ENCODE measurements at places on chromosomes 11 and 22.

GRCh38 chr11:93529707-93530467 lies 13.3 kb downstream of the SMCO4 start:
- peak; percentile 28 for DNase-seq

DNA sequence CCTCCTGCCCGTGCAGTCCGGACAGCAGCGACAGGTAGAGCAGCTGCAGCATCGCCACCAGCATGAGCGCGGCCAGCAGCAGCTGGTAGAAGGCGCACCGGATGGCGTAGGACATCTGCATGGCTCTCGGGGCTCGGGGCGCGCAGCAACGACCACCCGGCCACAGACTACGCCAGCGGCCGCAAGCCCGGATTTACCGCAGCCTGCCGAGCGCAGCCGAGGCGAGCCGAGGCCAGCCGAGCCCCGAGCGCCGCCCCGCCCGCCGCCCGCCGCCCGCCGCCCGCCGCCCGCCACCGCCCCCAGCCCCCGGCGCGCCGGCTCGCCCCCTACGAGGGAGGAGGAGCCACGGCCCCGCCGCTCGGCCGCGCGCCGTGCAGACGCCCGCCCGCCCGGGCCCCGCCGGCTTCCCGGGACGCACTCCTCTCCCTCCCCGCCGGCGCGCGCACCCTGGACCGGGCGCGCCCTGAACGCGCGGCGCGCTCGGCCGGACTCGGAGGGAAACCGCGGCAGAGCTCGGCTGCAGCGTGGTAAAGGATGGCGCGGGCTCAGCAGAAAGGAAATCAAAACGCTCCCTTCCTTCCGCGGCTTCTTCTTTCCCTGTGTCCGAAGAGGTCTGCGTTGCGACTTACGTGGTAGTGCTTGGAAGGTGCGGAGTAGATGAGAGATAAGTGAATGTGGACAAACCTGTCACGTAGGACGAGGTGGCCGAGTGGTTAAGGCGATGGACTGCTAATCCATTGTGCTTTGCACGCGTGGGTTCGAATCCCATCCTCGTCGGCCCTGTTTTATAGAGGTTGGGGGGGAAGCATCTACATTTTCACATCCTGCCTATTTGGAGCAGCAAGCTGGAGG lies at the start of gene B4GAT1:
Gene B4GAT1, minus strand, starts transcription at position 205 of the 852 bp plus-strand sequence. Its CDS starts 84 bp downstream, at position 121.
- peak; percentile 84 for DNase-seq

DNA sequence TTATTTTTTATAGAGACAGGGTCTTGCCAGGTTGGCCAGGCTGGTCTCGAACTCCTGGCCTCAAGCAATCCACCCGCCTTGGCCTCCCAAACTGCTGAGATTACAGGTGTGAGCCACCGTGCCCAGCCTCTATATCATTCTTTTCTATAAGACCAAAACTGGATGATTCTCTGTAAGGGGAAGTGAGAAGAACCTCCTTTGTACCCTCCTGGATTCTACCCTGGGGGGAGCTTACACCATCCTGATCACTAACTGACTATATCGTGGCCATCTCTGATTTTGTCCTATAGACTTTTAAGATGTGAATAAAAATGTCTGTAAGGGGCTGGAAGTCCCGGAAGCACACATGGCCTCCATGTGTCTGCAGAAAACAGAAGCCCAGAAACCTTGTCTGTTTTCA lies 9.1 kb downstream of the PIWIL4 start:
- DNase-seq, result no peak

DNA sequence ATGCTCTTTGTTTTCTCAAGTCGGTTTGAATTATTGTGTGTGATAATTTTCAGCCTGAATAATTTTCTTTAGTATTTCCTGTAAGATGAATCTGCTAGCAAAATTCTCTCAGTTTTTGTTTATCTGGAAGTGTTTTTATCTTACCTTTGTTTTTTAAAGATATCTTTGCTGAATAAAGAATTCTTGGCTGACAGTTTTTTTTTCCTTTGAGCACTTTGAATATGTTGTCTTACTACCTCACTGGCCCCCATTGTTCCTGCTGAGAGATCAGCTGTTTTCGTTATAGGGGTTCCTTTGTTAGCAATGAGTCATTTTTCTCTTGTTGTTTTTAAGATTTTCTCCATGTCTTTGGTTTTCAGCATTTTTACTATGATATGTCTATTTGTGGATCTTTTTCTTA lies 63.0 kb downstream of the HORMAD2 start:
- no peak for DNase-seq

DNA sequence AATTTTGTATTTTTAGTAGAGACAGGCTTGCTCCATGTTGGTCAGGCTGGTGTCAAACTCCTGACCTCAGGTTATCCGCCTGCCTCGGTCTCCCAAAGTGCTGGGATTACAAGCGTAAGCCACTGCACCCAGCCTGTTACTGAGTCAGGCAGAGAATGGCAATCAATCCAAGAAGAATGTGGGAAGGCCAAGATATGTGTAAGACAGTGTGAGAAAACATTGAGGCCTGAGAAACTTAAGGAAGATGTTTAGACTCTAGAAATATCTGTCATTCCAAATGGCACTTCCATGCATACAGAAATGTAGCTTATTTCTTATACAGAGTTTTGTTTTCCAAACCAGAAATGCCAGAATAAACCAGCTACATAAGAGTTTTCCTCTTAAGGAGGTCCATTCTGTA lies 248.5 kb downstream of the ETS1 start:
- no peak for DNase-seq

DNA sequence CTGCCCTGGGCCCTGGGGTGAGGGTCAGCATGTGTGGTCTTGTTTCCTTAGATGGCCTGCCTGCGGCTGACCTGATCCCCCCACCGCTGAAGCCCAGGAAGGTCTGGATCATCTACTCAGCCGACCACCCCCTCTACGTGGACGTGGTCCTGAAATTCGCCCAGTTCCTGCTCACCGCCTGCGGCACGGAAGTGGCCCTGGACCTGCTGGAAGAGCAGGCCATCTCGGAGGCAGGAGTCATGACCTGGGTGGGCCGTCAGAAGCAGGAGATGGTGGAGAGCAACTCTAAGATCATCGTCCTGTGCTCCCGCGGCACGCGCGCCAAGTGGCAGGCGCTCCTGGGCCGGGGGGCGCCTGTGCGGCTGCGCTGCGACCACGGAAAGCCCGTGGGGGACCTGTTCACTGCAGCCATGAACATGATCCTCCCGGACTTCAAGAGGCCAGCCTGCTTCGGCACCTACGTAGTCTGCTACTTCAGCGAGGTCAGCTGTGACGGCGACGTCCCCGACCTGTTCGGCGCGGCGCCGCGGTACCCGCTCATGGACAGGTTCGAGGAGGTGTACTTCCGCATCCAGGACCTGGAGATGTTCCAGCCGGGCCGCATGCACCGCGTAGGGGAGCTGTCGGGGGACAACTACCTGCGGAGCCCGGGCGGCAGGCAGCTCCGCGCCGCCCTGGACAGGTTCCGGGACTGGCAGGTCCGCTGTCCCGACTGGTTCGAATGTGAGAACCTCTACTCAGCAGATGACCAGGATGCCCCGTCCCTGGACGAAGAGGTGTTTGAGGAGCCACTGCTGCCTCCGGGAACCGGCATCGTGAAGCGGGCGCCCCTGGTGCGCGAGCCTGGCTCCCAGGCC lies 12.7 kb downstream of the TMEM121B start:
- no peak for DNase-seq

GRCh38 chr11:75946531-75947530 lies 131.8 kb downstream of the UVRAG start:
- DNase-seq, result peak; percentile 42

GRCh38 chr11:73326929-73327811 lies 19.1 kb downstream of the ARHGEF17 start:
- no peak for DNase-seq

GRCh38 chr11:46246521-46246920 lies 30.9 kb upstream of the CREB3L1 start:
- no peak for DNase-seq

DNA sequence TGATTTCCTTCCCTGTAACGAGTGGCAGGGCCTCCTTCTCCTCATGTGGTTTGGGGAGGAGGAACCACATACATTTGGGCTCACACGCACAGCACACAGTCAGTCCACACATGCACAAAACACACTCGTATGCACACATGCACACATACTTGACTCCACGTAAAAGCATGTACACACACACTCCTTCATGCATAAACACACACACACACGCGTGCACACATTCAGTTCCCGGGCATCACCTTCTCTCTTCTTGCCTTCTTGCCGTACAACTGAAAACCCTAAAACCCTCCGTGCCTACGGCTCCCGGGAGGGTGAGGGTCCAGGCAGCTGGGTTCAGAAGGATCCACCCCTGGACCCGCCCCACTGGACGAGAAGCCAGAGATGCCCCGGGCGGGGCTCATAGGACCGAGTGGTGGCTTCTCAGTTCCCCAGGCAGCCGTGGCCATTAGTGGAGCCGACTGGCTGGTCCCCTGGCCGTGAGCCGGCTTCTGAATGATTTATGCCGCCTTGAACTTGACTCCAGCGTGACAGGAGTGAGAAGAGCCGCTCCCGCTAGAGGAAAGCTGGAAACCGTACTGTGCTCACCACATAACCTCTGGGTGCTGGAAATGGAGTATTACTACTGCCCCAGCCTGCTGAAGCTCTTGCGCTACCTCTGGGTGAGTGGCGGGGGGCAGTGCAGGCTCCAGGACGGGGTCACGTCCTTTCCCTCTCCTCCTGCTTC lies 117.4 kb downstream of the KIAA1671 start:
- DNase-seq, result no peak

- no peak for DNase-seq
Measured at GRCh38 chr11:12167061-12168000, 56.9 kb downstream of the MICAL2 start.

GRCh38 chr11:94151903-94152677 lies 23.4 kb downstream of the PANX1 start:
- no peak for DNase-seq

GRCh38 chr22:25125693-25126357 lies 73.8 kb upstream of the CRYBB3 start:
- DNase-seq, result no peak

- DNase-seq, result no peak
Measured at GRCh38 chr11:59223611-59224010, 10.9 kb upstream of the MPEG1 start.

DNA sequence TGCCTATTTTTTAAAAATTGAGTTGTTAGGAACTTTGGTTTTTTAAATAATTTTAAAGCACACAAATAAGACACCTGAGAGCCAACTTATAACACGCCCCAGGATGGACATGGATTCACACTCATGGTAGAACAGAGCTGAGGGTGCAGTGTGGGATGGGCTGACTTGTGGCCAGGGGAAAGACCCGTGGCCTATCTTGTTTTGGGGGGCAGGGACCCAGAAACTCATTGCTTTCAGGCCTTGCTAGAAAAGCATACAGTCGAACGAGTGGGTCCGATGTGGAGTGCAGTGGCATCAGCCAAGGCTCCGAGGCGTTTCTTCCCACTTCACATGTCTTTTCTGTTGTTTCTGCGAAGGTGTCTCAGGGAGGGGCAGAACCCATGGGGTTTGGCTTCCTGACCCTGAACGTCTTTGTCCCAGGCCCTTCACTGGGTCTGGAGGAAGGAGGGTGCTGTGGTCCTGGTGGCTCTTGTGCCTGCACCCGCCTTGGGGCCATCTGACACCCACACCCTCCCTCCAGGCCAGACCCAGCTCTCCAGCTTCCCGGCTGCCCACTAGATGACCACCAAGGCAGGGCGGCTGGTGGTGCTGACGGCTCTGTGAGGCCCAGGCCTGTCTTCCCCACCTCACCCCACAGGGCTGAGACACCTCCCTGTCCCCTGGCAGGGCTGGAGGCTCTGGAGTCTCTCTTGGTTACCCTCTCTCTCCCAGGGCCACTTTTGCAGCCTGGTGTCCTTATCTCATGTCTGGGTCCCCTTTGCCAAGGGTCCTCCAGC lies 120.8 kb downstream of the KCNQ1 start:
- no peak for DNase-seq

DNA sequence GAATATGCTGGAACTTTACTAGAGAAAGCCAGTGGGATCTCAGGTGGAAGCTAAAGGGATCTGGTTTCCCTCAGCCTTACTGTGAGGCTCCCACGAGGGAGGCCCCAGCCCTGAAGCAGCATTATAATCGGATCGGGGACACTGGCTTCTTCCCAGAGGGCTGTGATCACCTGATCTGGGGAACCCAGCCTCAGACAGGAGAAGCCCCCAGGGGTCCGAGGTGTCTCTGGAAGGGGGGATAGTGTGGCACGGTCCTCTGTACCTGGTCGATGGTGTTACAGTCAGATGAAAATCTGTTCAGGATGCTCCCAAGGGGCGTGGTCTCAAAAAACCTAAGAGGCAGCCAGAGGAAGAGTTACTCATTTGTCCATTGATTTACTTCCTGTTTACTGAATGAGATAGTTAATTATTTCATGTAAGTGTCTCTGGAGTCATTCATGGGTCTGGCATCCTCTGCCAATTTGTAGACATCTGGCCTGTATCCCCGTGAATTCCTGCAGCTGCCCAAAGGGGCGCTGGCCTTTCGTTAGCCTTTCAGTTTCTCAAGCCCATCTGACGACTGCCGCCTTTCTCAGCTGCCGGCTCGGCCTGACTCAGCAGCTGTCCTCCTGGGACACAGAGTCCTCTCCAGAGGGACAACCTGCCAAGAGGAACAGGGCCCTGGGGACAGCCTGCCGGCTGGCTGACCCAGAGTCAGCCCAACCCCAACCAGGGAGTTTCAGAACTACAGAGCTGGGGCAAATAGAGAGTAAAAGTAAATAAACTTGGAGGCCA lies 17.0 kb upstream of the KCNJ11 start:
- DNase-seq, result peak; percentile 76

DNA sequence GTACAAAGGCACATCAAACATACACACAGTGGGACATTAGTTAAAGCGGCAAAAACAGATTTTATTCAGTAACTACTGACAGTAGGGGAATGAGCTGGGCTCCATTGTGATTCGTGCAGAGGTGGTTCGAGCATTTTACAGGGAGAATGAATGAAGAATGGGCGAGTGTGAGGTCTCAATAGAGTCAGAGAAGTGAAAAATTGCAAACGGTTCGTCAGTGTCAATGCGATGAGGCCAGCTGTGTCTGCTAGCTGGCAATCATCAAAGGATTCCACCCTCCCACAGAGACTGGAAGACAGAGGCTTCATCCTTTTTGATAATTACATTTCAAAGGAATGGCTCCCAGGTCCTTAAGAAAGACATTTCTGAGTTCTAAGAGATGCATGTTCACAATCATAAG lies 17.4 kb downstream of the OR4D9 start:
- no peak for DNase-seq

- DNase-seq, result peak; percentile 76
Measured at GRCh38 chr11:34050581-34051348, 766 bp upstream of the CAPRIN1 start.

- DNase-seq, result no peak
Measured at GRCh38 chr22:27318516-27318915, 483.0 kb downstream of the MN1 start.

GRCh38 chr22:19522881-19523239 lies 1.4 kb downstream of the CLDN5 start:
- DNase-seq, result no peak
